ENCODE measurements at places on chromosomes 2 and 18.

- DNase-seq: no peak
These were observed 12.5 kb upstream of the GRP start for GRCh38 chr18:59207506-59207905.

GRCh38 chr2:207885010-207885409 lies 115.3 kb upstream of the FZD5 start:
- DNase-seq: no peak

- no peak for DNase-seq
These were observed 5.4 kb upstream of the POU3F3 start for GRCh38 chr2:104848526-104848925.

DNA sequence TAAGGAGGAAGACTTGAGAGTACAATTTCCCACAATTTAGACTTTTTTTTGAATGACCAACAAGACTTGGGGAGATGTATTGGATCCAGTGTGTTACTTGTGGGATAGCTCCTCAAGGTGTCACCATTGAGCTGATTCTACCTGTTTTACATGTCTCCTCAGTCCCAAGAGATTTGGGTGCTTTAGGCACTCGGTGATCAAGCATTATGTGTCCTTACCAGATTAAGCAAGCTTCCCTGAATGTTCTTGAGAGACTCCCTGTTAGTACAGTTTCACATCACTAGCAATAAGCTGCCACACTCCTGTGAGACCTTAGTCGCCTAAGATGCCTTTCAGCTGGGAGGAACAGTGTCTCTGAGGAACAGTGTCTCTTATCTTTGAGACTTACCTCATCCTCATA lies 384.3 kb upstream of the SYT4 start:
- no peak for DNase-seq

DNA sequence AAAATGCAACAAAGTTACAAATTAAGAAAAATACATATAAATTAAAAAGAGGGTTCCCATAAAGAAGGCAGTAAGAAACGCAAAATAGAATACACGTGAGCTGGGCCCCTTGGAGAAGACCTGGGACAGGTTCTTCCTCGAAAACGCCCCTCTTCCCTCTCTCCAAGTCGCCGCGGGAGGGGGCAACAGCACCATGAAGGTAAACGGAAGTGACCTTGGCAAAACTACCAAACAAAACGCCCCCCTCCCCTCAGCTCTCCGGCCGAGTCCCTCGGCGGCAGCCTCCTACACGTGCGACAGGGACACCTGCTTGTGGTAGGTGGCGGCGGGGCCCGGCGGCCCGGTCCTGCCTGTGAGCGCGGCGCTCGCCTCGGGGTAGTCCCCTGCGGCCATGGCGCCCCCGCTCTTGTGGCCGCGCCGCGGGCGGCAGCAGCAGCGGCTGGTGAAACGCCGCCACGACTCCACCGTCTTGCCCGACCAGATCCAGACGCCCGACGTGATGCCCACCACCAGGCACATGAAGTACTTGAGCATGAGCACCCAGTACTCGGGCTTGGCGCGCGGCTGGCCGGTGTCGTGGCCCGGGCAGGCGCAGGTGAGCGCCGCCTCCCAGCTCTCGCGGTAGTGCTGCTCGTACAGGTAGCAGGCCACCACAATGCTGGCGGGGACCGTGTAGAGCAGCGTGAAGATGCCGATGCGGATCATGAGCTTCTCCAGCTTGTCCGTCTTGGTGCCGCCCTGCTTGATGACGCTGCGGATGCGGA lies 2.8 kb downstream of the FZD5 start:
- no peak for DNase-seq

GRCh38 chr2:3041841-3042600 lies 335.6 kb downstream of the EIPR1 start:
- no peak for DNase-seq

GRCh38 chr18:23365602-23366001 lies 87.5 kb upstream of the RIOK3 start:
- no peak for DNase-seq

GRCh38 chr2:156115338-156115737 lies 217.2 kb downstream of the NR4A2 start:
- DNase-seq: no peak

- no peak for DNase-seq
These were observed 568.1 kb downstream of the KCNJ3 start for GRCh38 chr2:155266583-155266982.

DNA sequence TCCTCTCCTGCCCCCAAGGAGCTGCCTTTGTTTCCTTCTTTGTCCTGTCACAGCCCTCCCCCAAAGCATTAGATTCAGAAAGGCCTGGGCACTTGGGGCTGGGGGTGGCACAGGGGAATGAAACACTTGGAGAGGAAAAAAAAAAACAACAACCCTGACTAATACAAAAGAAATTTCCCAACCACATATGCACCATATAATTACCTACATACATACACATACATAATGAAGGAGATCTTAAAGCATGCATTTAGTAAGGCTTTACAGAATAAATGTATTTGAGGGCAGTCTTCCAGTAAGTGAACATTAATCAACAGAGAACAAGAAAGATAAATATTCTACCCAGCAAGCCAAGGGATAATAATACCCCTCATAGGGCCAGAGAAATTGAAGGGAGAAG lies 70.0 kb upstream of the PPP1CB start:
- DNase-seq: no peak

GRCh38 chr2:173713904-173714555 lies 251.1 kb downstream of the SP3 start:
- no peak for DNase-seq

DNA sequence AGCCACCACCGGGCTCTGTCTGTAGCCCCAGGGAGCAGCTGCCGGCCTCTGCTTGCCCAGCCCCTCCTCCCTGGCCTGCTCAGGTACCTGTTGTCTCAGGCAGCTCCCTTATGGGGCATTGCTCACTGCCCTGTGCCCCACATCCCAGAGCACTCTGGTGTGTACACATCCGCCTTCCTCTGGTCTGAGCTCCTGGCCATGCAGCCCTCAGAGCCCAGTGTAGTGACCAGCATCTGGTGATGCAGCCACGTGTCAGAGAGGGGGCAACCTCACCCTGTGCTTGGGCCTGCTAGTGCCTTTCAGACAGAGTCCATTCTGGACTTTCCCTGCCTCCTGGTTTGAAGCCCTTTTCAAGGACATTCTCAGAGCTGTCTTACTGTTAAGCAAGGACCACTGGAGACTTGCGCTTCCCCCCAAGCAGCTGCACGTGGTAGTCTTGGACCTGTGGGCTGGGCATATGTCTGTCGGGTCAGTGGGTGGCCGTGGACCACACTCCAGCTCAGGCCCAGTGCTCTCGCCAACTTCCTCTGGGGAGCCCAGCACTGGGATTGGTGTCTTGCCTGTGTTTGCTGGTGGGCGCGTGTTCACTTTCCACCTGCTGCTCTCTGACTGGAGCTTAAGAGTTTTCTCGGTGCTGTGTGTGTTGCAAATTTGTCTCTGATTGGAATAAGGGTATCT lies 30.7 kb downstream of the DGKD start:
- DNase-seq: no peak

GRCh38 chr2:242043538-242044312 lies 174.2 kb downstream of the RTP5 start:
- no peak for DNase-seq

DNA sequence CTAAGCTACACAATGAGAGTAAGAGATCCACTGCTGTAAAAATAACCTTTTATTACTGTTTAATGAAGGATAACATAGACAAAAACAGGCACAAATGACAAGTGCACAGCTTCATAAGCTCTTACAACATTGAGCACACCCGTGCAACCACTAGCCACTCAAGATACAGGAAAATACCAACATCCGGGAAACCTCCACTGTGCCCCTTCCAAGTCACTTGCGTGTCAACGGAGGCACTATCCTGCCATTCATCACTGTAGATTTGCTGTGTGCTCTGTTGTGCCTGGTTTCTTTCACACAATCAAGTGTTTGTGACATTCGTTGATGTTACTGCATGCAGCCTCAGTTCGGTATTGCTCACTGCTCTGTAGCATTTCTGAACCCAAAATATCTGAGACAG lies 292.9 kb upstream of the MYT1L start:
- no peak for DNase-seq

- no peak for DNase-seq
These were observed 27.5 kb downstream of the TMEM18 start for GRCh38 chr2:649426-650342.

DNA sequence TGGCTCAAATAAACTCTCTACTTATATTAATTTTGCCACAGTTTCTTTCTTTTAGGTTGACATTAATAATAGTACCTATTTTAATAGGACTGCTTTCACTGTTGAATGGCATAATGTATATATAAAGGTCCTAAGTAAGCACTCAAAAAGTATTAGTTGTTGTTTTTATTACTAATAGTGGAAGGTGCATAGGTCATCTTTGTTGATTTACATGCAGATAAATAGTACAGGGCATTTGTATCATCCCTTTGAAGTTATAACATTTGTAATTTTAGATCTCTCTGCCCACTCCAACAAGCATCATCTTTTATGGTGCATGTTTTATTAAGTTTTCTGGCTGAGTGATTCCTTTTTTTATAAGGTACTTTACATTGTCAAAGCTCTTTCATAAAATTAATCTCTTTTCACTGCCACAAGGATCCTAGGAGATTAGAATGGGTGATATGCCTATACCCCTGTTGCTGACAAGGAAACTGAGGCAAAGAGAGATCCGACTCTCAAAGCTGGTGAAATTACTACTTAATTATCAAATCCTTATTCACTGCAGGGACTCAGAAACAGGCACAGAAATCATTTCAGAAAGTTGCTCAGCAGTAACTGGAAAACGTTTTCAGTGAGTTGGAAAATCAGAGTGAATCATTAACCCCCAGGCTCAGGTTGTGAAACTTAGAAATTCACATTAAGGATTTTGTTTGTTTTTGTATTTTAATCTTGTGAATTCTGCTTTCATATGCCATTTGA lies 299.6 kb downstream of the AGPS start:
- no peak for DNase-seq

DNA sequence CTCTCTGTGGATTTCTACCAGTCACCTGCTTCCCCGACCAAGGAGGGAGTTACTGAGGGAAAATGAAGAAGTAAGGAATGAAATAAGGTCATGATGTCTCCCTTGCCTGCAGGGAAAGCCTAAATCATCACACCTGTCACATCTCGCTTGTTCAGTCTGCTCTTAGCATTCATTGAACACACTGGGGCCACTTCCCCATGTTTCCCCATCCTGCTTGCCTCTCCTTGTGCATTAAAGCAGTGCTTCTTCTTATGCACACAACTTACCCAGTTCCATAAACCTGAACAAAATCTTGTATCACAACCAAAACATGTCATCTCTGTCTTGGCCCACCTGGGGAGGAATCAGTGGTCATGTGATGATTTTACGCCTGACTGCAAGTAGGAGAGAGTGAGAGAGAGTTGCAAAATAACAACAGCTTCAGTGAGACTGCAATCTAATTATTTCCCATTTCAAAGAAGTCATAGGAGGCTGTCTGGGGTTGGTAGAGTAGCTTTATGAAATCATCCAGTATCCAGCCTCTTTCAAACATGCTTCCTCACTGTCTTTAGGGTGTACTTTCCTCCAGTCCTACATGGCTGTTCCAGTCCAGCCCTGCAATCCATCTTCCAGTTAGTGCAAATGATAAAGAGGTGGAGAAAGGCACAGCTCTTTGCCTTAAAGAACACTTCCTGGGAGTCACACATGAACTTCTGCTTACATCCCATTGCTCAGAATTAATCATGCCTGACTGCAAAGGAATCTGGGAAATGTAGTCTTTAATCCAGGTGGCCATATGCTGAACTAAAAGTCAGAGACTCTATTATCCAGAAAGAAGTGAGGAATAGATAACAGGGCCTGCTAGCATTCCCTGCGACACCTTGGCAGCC lies 220.1 kb downstream of the HAUS1 start:
- no peak for DNase-seq

- no peak for DNase-seq
These were observed 69.5 kb downstream of the ASAP2 start for GRCh38 chr2:9276074-9276473.

DNA sequence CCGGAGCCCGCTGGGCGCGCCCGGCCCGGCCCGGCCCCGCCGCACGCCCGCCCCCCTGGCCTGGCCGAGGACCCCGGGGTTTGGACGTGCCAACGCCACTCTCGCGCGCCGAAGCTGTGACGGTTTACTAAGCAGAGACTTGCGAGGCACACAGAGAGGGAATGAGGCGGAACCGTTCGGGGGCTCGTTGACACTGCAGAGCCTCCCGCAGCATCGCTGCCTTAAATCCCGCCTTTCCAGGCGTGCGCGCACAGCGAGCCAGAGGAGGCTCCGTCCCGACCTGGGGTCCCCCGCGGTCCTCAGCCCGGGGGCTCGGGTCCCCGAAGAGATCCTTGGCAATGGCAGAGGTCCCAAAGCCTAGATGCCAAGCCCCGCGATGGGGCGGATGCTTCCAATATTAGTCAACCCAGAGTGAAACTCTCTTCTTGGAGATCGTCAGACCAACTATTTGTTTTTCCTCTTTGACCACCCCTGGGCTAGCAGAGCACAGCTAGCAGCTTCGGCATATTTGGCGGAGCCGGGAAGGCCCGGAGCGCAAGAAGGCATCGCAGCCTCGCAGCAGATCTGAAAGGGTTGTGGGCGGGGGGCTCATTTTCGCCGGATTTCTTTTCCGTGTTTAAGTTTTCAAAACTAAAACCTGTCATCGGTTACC lies at the start of gene ZNF385B:
ZNF385B (minus strand) TSS at position 197 of the 652 bp plus-strand sequence.
- no peak for DNase-seq

GRCh38 chr2:201860636-201861066 lies 54.3 kb downstream of the CDK15 start:
- peak; percentile 43 for DNase-seq

GRCh38 chr18:9095297-9096006 lies 7.0 kb upstream of the NDUFV2 start:
- peak; percentile 65 for DNase-seq

DNA sequence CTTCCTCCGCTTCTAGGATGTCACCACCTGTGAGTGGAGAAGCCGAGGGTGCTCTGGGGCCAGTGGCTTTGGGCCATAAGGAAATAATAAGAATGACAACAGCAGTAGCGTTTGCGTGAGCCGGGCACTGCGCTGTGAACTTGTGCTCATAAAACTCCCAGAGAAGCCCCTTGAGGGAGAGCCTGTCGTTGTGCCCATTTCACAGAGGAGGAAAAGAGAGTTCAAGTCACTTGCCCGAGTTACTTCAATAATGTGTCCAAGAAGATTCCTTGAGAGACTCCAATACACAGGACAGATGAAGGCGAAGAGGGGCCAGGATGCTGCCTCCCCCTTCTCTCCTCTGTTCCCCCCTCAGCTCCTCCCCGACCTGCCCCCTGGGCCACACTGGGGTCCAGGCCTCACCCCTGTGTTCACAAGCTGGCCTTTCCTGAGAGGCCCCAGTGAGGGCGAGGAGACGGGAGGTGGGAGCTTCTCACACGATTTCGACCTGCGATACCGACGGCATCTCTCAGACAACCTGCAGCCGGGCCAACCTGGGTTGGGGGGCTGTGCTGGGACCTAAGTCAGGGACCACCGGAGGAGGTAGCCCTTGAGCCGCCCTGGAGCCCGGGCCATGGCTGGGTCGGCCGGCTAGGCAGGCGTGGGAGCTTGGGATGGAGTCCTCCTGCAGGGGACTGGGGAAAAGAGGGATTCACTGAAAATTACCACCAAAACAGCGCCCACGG lies 53.5 kb upstream of the UBE2F start:
- DNase-seq: no peak

- peak; percentile 15 for DNase-seq
These were observed 102.4 kb upstream of the MGAT4A start for GRCh38 chr2:98833172-98833916.

Data from CD4-positive, alpha-beta T cell treated with Interleukin-15 for 4 hours (primary cell).